ENCODE measurements at places on chromosomes 11 and 22. TPM values are rescaled to one million over a fixed set of nuclear protein-coding genes. Genes with fewer than 3 reads are reported as not detected.

ST3GAL4 gene
- 10.3 TPM for total RNA-seq

- no peak for DNase-seq
These were observed 6.7 kb upstream of the APOL4 start for GRCh38 chr22:36208162-36208765.

GRCh38 chr11:30631148-30631547 lies 45.0 kb upstream of the MPPED2 start:
- DNase-seq = no peak

- no peak for DNase-seq
These were observed 83.9 kb downstream of the NCAM1 start for GRCh38 chr11:113045146-113045545.

SLC22A8 gene
- not detected for total RNA-seq

DNA sequence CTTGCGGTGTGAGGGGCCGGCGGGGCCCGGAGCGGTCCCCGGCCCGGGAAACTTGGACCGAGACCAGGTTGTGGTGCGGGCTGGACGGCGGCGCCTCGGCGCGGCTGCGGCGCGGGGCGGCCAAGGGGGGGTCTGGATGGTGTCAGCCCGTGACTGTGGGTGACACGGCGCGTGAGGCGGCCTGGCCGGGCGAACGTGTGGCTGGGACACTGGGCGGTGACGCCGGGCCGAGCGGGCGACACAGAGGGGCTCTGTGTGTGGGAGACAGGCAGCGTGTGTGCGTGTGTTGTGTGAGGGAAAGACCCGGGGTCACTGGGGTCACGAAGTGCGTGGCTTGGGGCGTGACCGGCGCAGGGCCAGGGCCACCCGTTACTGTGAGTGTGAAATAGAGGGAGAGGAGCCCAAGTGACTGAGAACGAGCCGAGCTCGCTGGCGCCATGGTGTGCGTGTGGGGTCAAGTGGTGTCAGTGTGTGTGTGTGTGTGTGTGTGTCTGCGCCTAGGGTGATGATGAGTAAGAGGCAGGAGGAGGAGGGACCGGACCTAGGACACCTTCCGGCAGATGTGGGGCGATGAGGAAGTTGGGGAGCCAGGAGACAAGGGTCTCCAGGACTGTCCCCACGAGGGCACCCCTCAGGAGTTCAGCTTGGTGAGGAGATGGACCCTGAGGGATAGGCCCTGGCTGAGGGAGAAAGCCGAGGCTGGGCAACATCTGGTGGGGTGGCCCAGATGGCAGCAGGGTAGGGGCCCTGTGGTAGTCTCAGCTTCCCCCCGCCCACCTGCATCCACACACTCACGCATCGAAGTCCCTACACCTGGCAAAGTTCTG lies 817 bp downstream of the RELT start:
- peak; percentile 74 for DNase-seq

DNA sequence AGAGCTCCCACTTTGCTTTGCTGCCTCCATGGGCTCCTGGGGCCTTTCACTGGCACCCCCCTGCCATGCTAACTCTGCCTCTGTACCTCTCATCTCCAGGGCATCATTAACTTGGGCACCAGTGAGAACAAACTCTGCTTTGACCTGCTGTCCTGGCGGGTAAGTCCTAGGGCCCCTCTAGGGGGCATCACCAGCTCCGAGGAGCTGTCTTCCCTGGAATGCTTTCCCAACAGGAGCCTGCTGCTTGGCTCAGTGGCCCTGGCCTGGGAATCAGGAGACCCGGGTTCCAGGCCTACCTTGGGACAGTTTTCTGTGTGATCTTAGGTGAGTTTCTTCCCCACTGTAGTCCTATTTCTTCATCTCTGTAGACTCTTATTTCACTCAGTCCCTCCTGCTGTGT lies 5.1 kb downstream of the ACCS start:
- DNase-seq = no peak

DNA sequence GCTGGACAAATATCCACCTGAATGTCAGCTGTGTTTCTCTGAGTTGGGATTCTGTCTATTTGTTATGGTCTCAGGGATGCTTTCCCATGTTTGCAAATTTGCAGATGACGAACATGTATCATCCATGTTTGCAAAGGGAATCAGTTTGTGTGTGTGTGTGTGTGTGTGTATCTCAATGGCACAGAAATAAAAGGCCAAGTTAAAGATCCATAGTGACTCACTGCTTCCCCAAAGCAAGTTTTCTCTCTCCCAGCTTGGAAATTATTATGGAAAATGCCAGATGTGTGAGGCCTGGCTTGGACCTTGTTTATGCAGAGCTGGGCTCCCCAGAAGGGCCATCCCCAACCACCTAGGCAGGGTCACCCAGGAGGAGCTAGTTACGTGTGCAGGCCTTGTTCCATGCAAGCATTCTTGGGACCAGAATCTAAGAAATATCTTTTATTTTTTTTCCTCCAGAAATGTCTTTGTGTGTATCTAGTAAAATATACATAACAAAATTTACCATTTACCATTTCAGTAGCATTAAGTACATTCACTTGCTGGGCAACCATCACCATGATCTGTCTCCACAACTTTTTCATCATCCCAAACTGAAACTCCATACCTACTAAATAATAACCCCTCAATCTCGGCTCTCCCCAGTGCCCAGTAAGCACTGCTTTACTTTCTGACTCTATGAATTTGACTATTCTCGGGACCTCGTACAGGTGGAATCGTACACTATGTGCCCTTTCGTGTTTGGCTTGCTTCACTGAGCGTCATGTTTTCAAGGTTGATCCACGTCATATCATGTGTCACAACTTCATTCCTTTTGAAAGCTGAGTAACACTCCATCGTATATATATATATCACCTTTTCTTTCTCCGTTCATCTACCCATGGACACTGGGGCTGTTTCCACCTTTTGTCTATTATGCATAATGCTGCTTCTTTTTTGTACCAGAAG lies 56.6 kb upstream of the WNT7B start:
- DNase-seq = no peak

- no peak for DNase-seq
These were observed 43.3 kb upstream of the WEE1 start for GRCh38 chr11:9530020-9530621.

DNA sequence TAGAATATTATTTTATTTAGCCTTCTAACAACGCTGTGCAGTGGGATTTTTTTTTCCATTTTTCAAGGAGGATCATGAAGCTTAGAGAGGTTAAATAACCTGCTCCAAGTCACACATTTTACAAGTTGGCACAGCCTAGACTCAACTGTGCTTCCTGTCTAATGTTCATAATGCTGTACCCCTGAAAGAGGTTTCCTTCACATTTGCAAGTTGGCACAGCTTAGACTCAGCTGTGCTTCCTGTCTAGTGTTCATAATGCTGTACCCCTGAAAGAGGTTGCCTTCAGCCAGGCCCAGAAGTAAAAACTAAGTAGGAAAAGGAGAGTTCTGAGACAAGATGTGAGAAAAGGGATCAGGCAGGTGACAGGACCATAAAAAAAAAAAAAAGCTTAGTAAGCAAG lies 7.9 kb upstream of the HEPACAM start:
- DNase-seq = no peak

PTPRCAP gene
- 445 TPM for total RNA-seq

TTC12 gene
- total RNA-seq = 5.2 TPM

- DNase-seq = no peak
These were observed 6.9 kb downstream of the MUC6 start for GRCh38 chr11:1029654-1030053.

GRCh38 chr22:30873086-30873650 lies 95.4 kb downstream of the MORC2 start:
- no peak for DNase-seq

XKR3 gene
- not detected for total RNA-seq

APOBEC3C gene
- total RNA-seq = 138 TPM

CASP4 gene
- total RNA-seq = 102 TPM

DNA sequence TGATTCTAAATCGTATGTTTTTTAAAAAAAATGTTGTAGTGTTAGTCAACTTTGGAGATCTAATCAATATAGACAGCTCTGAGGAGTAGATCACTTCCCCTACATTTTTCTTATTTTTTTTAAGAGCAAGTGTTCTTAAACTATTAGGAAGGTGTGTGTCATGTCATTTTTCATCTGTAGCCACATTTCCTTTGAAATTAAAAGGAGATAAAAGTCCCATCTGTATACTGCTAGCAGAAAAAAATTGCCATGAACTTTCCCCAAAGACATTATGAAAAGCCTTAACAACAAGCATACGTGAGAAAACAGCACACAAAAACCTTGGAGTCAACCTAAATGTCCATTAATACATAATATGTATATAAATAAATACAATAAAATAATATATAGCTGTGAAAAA lies 286.6 kb downstream of the ETS1 start:
- no peak for DNase-seq

DNA sequence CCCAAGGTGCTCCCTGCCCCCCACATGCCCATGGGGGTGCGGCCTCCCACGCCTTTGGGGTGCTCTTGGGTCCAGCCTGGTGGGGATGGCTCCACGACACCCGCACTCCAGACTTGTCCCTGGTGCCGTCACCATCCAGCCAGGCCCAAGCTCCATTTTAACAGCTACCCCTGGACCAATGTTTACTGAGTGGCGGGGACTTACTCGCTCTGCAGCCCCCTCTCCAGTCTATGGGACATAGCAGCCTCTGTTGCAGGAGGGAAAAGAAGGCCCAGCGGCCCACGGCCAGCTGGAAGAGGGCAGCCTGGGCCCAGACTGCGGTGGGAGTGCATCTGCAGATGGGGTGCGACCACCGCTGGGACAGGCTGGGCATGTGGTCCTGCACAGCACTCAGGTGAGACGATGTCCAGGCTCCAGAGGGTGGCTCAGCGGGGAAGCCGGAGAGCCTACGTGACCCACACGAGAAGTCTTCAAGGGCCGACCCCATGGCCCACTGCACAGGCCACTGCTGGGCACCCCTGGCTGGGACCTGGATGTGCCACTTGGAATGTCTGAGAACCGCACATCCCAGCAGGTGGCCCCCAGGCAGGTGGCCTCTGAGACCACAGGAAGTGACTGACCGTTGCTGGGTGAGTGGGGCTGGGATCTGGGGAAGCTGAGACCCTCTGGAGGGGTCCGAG lies 18.1 kb downstream of the IL17REL start:
- no peak for DNase-seq

HOATZ gene
- 0.37 TPM for total RNA-seq

DNA sequence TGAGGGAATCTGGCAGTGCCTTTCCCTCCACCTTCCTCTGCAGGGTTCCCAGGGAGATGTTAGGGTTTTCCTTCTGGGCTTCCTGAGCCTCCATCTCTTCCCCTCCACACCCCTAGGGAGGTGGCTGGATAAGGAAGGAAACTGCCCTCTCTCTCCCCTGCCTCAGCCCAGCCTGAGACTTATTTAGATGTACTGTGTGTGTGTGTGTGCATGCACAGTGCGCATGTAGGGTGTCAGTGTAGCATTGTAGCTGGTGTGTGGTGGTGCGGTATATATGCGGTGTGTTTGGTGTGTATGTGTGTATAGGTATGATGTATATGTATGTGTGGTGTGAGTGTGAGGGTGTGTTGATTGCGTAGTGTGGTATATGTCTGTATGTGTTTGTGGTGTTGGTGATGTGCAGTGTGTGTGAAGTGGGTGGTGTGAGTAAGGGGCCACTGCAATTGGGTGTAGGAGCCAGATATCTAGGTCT lies 1.5 kb downstream of the FXYD6 start:
- no peak for DNase-seq

SLC22A6 gene
- total RNA-seq = not detected

DNA sequence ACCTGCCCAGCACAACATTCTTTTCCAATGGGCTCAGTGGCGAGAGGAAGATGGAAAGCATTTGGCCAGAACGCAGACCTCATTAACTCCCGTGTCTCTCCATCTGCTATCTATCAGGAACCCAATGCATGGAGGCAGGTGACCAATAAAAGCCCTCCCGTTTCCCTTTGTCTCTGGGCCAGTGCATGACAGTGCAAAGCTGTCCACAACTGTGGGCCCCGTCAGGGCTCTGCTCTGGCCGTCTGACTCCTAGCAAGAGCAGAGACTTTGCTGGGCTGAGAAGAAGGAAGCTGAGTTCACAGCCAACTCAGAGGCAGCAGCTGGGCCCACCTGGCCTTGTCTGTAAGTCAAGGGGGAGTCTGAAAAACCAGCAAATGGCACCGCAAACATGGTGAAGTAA lies 177.8 kb downstream of the TENM4 start:
- no peak for DNase-seq

MYRF gene
- 2.9 TPM for total RNA-seq

All from activated CD8-positive, alpha-beta T cell treated with anti-CD3 and anti-CD28 coated beads, Interleukin-2, amount 10 ng/mL, durations not matched to agents 7 days and 5 days (primary cell).